Stimulated activated CD8-positive, alpha-beta memory T cell treated with anti-CD3 and anti-CD28 coated beads, Interleukin-4, amount 100 ng/mL, for 4 hours (primary cell): ENCODE measurements at places on chromosomes 12 and 14.

DNA sequence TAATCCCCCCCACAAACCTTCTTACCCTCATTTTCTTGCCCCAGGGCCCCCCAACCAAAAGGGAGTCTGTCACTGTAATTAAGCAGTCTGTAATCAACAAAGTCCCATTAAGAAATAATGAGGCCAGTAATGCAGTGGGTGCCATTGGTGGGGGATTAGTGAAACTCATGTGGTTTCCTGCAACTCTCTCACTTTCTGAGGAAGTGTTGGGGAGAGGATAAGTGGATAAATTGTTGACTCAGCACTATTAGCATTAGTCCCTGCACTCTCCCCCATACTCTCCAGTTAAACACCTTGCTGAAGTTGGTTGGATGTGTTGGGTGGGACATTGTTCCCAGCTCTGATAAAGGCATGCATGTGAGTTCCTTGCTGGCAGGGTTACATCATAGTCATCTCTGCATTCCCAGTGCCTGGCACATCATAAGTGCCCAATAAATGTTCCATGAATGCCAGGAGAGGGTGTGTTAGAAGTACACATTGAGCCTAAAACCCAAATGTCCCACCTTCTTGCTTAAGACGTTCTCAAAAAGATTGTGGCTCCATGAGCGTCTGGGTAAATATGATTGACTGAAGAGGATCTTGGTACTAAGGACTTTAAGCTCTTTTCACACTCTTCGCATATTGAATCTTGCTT lies 45.8 kb upstream of the HOXC13 start:
- DNase-seq: no peak

DNA sequence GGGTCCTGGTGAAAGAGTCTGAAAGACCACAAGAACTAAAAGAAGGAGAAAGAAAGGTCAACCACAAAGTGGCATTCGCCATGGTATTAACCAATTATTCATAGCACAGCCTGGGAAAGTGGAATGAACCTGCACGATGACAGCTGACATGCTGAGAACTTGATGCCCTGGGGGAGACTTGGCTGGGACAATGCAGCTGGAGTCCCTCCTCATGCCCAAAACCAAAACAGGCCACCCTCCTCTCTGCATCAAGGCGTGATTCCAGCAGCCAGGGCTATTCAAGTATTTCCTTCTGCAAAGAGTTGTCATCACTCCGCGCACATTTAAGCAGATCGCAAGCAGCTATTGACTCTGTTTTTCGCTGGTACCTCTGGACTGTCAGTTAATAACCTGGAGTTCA lies 167.1 kb upstream of the NOS1 start:
- no peak for DNase-seq

GRCh38 chr14:29240066-29240465 lies 473.5 kb downstream of the FOXG1 start:
- DNase-seq: no peak

- no peak for DNase-seq
These were observed 4.8 kb downstream of the CDKN1B start for GRCh38 chr12:12721814-12722434.

GRCh38 chr12:2003676-2004112 lies 563 bp downstream of the DCP1B start:
- DNase-seq: no peak

DNA sequence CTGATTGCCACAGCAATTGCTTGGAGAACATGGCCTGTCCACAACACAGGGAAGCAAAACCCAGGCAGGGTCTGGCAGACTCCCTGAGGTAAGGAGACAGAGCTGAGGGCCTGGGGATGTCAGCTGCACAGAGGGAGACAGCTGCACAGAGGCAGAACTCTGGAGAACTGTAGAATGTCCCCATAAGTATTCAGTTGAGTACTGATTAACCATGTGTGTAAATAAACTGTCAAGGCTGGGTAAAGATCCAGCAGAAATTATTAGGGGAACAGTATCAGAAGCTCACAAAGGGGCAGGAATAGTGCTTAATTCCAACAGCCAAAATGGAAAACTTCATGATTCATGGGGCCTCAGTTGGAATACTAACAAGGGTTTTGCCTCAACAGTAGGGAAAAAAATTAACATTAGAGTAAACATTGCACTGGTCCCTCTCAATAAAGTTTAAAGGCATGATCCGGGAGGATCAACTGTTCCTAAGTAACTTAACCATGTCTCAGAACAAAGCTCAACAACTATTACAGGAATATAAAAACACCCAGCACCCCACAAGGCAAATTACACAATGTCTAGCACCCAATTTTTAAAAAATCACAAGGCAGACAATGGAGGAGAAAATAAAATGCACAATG lies 201.3 kb upstream of the RASSF8 start:
- DNase-seq: no peak

DNA sequence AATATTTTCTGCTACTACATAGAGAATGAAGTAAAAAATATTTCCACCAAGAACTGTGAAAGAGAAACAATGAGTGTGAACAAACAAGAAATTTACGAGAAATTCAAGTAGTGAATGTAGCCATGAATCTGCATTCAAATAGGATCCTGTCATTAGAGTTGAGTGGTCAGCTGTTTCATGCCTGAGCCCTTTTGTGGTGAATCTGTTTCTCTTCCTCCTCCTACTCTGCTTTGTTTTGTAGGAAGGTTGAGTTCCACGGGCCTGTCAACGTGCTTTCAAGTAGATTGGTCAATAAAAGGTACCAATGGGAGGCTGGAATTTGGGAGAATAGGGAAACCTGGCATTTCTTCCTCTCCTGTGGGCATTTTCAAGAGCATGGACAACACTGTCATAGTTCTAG lies 1749.6 kb upstream of the FLRT2 start:
- no peak for DNase-seq

- DNase-seq: no peak
These were observed 184.7 kb downstream of the PRKCH start for GRCh38 chr14:61505815-61506809.
